ENCODE measurements at places on chromosomes 2 and 18.

GRCh38 chr2:234334151-234334550 lies 162.7 kb downstream of the ARL4C start:
- no peak for DNase-seq

GRCh38 chr2:9274701-9275343 lies 68.2 kb downstream of the ASAP2 start:
- no peak for DNase-seq

- no peak for DNase-seq
These were observed 281.8 kb downstream of the NBAS start for GRCh38 chr2:15279201-15279876.

DNA sequence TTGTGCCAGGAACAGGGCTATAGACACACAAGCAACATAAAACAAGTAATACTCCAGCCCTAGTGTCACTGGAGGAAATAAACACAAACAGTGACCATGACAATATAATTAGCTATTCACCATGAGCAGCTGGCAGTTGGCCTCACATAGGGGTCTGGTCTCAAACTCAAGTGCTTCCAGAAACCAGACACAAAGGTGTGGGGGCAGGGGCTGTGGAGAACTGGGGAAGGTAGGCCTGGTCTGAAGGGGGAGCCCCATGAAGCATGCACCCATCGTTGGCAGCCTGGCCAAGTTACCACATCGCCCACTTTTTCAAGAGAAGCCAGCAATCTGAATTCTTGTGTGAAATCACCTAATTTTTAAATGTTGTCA lies 49.5 kb upstream of the SP3 start:
- DNase-seq: no peak

GRCh38 chr18:25798046-25798445 lies 292.4 kb downstream of the SS18 start:
- DNase-seq: no peak

DNA sequence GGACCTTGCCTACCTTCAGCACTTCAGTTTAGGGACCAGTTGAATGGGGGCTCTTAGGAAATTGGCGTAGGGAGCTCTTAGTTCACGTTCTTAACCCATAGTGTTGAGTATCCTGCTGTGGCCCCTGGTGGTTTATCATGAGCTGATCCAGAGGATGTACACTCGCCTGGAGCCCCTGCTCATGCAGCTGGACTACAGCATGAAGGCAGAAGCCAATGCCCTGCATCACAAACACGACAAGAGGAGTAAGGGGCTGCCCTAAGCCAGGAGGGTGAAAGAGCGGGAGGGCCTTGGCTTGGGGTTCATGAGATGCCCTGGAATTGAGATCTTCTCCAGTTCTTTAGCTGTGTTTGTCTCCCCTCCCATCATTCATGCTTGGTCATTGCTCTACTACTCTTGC lies 2.9 kb downstream of the RETREG2 start:
- no peak for DNase-seq

GRCh38 chr18:44096016-44096415 lies 584.7 kb upstream of the SETBP1 start:
- DNase-seq: no peak

DNA sequence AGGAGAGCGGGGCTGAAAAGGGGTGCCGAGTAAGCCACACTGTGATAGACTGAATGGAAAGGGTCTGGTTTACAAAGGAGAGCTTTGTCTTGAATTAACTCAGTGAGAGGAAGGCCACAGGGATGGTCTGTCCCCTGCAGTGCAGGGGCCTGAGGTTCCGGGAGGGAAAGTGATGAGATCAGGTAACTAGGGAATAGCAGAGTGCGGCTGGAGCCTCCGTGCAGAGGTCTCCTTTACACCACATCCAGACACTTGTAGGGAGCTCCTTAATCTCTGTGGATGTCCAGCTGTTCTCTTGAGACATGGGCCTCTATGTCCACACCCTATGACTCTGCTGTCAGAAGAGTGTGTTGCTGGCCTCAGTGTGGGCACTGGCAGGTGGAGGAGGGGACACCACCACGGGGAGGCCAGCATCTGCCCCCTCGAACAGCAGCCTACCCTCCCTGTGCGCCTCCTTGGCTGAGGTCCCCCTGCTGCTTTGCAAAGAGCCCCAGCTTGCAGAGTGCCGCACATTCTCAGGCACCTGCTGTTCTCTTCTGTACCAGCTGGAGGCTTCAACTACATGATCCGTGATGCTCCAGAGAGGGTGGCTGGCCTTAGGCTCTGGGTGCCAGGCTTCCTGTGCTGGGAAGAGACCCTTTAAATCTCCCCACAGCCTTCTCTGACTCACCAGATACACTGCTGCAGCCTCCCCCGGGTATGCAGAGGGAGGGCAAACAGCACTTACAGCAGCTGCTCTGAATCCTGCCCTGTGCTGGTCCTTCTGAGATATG lies 25.9 kb downstream of the ENOSF1 start:
- DNase-seq: no peak

GRCh38 chr2:234193977-234194563 lies 143.6 kb downstream of the SPP2 start:
- no peak for DNase-seq

- no peak for DNase-seq
These were observed 132.8 kb upstream of the L3MBTL4 start for GRCh38 chr18:6547476-6547875.

DNA sequence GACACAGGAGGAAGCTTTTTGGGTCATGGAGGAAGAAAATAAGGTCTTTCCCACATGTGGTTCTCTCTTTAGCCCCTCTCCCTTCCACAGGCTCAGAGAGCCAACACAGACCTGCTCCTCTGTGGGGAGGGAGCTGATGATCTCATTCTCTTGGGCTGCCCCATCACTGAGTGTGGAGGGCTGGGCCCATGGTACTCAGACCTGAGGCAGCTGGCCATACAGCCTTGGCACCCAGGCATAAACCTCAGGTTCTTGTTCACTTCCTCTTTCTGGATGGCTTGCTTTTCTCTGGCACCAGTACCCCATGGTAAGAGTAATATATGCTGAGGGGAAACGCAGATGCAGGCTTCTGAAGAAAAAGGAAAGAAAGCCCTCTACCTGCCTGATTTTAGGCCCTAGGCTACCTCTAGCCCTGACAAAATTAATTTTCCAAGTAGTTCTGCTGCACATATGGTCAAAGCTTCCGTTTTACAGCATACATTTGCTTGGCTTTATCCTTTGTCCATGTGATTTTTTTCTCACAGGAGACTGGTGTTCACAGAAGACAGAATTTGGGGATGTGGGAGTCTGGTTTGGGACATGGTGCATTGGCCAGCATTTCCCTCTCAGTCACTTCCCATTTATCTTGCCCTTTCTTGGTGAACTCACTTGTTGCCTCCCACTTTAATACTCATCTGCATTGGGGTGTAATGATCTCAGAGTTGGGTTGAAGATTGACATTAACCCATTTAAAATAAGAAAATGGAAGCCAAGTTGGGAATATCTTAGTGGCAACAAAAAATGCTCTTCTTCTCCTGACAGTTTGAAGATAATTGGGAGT lies 11.1 kb downstream of the DHRS9 start:
- no peak for DNase-seq

DNA sequence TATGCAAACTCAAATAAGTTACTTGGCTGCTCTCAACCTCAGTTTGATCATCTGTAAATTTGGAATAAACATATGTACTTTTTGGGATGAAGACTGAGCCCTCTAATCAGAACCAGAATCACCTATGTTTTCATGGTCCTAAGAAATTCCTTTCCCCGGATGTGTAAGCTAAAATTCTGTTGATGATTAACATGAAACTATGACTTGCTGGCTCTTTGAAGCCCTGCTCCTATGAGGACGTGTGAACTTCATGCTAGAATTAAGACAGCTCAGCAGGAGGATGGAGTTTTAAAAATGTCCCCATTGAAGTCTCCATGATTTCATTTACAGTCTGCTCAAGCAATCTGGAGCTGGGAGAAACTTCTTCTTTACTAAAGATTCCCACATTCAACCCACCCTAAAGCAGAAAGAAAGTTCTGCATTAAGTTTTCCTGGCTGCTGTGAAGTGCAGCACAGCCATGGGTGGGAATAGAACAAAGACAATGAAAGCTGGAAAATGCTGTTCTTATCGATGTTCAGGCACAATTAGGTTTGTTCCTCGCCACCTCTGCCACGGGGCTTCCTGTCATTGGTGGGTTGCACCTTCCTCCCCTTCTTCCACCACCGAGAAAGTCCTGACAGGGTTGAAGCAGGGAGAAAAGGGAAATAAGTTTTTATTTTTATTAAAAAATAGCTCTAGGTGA lies 50.9 kb downstream of the ADCYAP1 start:
- no peak for DNase-seq

- no peak for DNase-seq
These were observed 20.5 kb downstream of the GPR35 start for GRCh38 chr2:240645801-240646175.

DNA sequence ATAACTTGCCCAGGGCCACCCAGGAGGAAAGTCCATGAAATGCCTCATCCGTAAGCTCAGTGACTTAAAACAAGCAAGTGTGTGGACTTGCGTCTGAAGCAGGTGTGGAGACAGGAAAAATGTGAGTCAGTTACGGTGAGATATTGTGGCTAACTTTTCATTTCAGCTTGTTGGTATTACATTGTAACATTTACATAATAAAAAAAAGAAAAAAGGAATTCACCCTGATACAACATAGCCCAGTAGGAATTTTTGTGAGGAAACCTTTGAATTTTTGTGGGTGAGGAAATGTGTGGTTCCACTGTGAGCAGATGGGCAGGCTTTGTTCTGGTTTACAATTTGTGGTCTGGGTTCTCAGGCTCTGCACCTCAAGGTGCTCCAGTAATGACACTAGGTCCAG lies 33.7 kb upstream of the LYPD6B start:
- DNase-seq: no peak

DNA sequence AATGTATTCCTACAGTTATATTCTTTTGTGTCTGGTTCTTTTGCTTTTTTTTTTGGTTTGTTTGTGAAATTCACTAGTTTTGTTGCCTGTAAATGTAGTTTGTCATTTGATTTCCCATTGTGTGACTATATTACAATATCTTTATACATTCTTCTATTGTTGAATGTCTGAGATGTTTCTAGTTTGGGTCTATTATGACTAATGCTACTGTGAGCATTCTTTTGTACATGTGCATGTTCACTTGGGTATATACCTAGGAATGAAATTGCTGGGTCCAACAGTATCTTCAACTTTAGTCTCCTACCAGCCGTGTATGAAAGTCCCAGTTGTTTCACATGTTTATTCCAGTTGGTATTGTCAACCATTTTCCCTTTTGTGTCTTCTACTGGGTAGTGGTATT lies 112.7 kb upstream of the RBMS1 start:
- no peak for DNase-seq

DNA sequence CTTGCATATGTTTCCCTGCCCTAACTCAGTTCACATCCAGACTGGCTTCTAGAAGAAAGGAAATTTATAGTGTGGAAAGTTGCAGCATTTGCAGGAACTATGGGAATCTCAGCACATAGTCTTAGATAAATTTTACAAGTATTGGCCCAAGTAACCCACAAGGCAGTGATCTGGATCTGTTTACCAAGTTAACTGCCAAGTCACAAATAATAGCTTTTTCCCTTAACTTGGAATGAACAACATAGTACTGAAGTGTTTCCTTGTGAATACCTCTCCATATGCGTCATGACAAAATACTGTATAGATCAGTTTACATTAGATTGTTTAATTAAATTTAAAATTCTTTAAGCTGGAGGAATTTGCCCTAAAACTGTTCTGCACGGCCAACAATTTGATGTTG lies 255.8 kb upstream of the EPAS1 start:
- no peak for DNase-seq

- DNase-seq: no peak
These were observed 69.7 kb downstream of the UGGT1 start for GRCh38 chr2:128160616-128161275.

DNA sequence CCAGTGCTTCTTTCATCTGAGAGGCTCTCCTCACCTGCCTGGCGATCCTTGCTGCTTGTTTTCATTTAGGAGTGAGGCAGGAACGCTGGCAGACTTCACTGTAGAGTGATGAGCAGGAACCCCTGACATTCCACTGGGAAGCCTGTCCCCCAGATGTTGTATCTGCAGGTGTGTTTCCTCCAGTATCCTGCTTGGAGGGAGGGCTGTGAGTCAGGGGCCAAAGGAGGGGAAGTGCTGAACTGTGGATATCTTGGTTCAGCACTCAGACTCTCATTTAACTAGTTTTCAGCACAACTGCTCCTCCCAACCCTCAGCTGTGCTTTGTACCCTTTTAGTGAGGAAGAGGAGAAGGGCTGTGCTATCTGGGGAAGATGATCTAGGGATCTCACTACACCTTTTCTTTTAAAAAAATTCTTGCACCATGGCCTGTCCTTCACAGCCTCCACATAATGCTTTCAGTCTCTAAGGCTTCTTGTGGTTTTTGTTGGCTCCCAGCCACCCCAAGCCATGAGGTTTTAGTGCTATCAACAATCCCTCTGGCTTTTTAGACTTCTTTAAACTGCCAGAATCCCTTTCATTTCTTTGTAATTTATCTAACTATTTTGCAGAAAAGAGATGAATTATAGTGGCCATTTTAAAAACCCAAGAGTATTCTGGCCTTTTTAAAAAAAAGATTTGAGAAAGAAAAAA lies 11.2 kb downstream of the ANKAR start:
- no peak for DNase-seq

GRCh38 chr2:119198240-119198840 lies 25.3 kb upstream of the STEAP3 start:
- DNase-seq: no peak

DNA sequence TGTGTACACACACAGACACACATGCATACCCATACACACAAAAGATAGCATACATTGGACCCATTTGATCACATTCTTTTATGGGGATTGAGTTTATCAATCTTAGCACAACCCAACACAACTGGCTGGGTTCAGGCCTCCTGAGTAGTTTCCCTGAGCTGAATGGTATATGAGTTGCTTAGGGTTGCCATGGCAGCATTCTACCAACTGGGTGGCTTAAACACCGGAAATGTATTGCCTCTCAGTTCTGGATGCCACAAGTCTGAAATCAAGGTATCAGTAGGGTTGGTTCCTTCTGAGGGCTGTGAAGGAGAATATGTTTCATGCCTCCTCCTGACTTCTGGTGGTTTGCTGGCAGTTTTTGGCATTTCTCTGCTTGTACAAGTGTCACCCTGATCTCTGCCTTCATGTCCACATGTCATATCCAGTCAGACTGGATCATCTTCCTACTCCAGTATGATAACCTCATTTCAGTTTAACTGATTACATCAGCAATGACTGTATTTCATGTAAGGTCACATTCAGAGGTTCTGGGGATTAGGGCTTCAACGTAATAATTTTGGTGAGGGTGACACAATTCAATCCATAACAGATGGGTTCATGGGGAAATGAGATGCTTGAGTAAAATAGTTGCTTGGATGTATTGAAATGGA lies 212.7 kb downstream of the KCNE4 start:
- DNase-seq: no peak
